Fibroblast of lung (primary cell): ENCODE measurements at places on chromosomes 2 and 18.

DNA sequence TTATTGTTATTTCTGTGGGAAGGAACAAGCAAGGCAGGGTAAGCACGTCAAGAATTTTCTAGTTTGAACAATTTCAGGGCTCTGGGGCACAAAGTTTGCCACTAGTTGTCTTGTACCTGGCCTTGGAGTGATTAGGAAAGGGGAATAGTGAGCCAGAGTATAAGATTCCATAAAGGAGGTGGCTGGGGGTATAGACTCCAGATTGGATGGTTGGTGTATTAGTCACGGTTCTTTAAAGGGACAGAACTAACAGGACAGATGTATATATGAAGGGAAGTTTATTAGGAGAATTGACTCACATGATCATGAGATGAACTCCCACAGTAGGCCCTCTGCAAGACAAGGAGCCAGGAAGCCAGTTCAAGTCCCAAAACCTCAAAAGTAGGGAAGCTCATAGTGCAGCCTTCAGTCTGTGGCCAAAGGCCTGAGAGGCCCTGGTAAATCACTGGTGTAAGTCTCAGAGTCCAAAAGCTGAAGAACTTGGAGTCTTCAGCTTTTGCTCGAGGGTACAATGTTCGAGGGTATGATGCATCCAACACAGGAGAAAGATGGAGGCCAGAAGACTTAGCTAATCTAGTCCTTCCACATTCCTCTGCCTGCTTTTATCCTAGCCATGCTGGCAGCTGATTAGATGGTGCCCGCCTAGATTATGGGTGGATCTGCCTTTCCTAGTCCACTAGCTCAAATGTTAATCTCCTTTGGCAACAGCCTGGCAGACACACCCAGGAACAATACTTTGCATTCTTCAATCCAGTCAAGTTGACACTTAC, 31.5 kb upstream of the PTPRM start:
- no peaks in the 10 kb centered on the region for H3K36me3 ChIP-seq
- no peak overlapping the region for H3K4me3 ChIP-seq
- DNase-seq, result no peak
- H3K27ac ChIP-seq, result no peak overlapping the region
- H3K27me3 ChIP-seq, result no peaks in the 10 kb centered on the region

GRCh38 chr2:182618672-182619079, 97.4 kb upstream of the DNAJC10 start:
- H3K4me1 ChIP-seq, result peaks cover 17% of the 10 kb centered on the region
- H3K27me3 ChIP-seq, result no peaks in the 10 kb centered on the region
- H3K4me3 ChIP-seq, result no peak overlapping the region
- H3K36me3 ChIP-seq, result no peaks in the 10 kb centered on the region
- no peak overlapping the region for H3K27ac ChIP-seq
- peak; percentile 58 for DNase-seq

GRCh38 chr2:224520064-224520463, 65.1 kb downstream of the CUL3 start:
- H3K4me3 ChIP-seq, result no peak overlapping the region
- peak; percentile 81 for DNase-seq
- peaks cover 17% of the 10 kb centered on the region for H3K4me1 ChIP-seq
- peak overlapping the region; percentile 58 for H3K27ac ChIP-seq
- H3K27me3 ChIP-seq, result no peaks in the 10 kb centered on the region
- H3K36me3 ChIP-seq, result no peaks in the 10 kb centered on the region

DNA sequence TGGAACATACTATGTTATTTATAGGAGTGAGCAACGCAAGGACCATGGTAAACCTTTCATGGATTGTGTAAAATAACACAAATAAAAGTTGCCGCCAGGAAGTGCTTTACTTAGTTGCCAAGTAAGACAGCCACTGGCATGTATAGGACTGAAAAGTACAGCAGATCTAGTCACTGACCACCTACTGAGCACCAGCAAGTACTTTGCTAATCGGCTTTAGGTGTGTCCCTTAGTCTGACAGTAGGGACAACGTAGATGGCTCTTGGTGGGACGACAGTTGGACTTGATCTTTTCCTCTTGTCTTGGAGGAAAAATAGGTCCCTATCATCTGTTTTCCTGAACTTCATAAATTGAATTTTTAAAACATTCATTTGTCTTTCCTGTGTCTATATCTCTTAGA, 13.6 kb upstream of the CXXC1 start:
- H3K27ac ChIP-seq, result no peak overlapping the region
- no peak overlapping the region for H3K4me3 ChIP-seq
- no peaks in the 10 kb centered on the region for H3K36me3 ChIP-seq
- no peak for DNase-seq
- H3K27me3 ChIP-seq, result peaks cover 6% of the 10 kb centered on the region
- H3K4me1 ChIP-seq, result no peaks in the 10 kb centered on the region

GRCh38 chr2:207176247-207176646, 10.5 kb upstream of the KLF7 start:
- no peak for DNase-seq
- H3K36me3 ChIP-seq, result no peaks in the 10 kb centered on the region
- H3K4me1 ChIP-seq, result peaks cover 3% of the 10 kb centered on the region
- H3K27me3 ChIP-seq, result no peaks in the 10 kb centered on the region

GRCh38 chr18:52869349-52869923, 529.4 kb downstream of the DCC start:
- no peak overlapping the region for H3K27ac ChIP-seq
- no peak overlapping the region for H3K4me3 ChIP-seq
- H3K36me3 ChIP-seq, result no peaks in the 10 kb centered on the region
- H3K4me1 ChIP-seq, result no peaks in the 10 kb centered on the region

DNA sequence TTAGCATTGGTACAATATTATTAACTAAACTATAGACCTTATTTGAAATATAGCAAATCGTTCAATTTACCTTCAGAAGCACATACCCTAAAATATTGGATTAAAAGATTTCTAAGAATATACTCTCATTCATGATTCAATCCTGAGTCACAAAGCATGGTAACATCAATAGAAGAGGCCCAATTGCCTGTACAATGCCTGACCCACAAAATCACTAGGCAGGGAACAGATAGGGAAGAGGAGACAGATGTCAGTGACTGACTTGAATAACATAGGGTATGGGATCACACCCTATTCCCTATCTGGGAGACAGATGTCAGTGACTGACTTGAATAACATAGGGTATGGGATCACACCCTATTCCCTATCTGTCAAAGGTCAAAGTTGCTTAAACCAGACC, 611.6 kb upstream of the VRK2 start:
- DNase-seq, result peak; percentile 2
- H3K27me3 ChIP-seq, result no peaks in the 10 kb centered on the region
- H3K4me3 ChIP-seq, result no peak overlapping the region
- H3K27ac ChIP-seq, result no peak overlapping the region
- no peaks in the 10 kb centered on the region for H3K4me1 ChIP-seq

GRCh38 chr18:3067722-3068121, 54.8 kb upstream of the LPIN2 start:
- H3K4me3 ChIP-seq, result no peak overlapping the region
- H3K4me1 ChIP-seq, result no peaks in the 10 kb centered on the region
- H3K27ac ChIP-seq, result no peak overlapping the region

GRCh38 chr2:52539026-52539970, 1228.3 kb upstream of the CHAC2 start:
- peak overlapping the region; percentile 34 for H3K27ac ChIP-seq
- H3K36me3 ChIP-seq, result no peaks in the 10 kb centered on the region
- peak; percentile 42 for DNase-seq
- no peak overlapping the region for H3K4me3 ChIP-seq

DNA sequence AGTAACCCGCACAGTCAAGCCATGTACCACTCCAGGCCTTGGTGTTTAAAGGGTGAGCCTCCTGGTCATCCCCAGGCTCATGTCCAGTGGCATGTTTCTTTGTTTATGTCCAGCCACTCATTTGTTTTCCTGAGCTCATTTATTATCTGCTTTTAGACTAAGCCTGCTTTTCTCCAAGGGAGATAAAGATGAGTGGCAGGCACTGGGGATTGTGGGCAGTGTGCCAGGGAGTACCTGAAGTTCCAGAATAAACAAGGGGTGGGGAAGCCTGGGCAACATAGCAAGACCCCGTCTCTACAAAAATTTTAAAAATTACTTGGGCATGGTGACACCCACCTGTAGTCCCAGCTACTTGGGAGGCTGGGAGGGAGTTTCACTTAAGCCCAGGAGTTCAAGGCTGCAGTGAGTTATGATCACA, 1.9 kb downstream of the ANXA4 start:
- H3K27me3 ChIP-seq, result no peaks in the 10 kb centered on the region
- no peak overlapping the region for H3K27ac ChIP-seq
- peaks cover 5% of the 10 kb centered on the region for H3K4me1 ChIP-seq
- no peaks in the 10 kb centered on the region for H3K36me3 ChIP-seq
- no peak overlapping the region for H3K4me3 ChIP-seq
- no peak for DNase-seq

- DNase-seq, result peak; percentile 33
- H3K4me1 ChIP-seq, result peaks cover 11% of the 10 kb centered on the region
- no peak overlapping the region for H3K27ac ChIP-seq
- H3K36me3 ChIP-seq, result no peaks in the 10 kb centered on the region
- no peaks in the 10 kb centered on the region for H3K27me3 ChIP-seq
Measured at GRCh38 chr2:157302492-157303099, 23.0 kb downstream of the ERMN start.

GRCh38 chr18:31702449-31702848, 18.1 kb upstream of the B4GALT6 start:
- no peaks in the 10 kb centered on the region for H3K27me3 ChIP-seq
- no peaks in the 10 kb centered on the region for H3K36me3 ChIP-seq
- no peaks in the 10 kb centered on the region for H3K4me1 ChIP-seq
- H3K4me3 ChIP-seq, result no peak overlapping the region

DNA sequence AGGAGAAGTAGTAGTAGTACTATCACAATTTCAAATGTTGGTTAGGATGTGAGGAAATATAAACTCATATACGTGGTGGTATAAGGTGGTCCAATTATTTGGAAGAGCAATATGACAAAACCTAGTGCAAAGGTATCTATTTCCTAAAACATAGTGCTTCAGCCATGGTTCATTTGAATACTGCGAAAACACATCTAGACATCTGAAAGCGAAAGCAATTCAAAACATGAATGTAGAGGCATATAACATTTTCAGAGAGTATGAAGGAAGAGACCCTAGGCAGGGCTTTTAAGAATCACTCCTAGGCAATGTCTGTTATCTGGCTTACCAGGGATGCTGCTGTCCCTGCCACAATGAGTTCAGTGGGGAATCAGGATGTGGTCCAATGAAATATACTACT, 1085.8 kb downstream of the TDRD15 start:
- no peak for DNase-seq
- H3K36me3 ChIP-seq, result no peaks in the 10 kb centered on the region
- H3K27me3 ChIP-seq, result no peaks in the 10 kb centered on the region
- no peaks in the 10 kb centered on the region for H3K4me1 ChIP-seq
- H3K4me3 ChIP-seq, result no peak overlapping the region

DNA sequence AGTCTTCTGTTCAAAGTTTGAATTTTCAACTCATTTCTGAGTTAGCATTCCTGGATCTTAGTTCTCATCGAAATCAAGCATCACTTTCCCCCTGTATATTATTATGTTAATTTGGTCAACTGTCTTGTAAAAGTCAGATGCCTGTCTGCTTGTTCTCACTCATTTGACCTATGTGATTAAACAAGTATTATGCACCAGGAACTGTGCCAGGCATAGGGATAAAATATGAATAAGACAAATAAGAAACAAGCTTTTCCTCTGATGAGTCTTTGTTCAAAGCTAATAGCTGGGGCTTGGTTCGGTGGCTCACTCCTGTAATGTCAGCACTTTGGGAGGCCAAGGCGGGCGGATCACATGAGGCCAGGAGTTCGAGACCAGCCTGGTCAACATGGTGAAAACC, 19.7 kb upstream of the EMILIN2 start:
- H3K27ac ChIP-seq, result no peak overlapping the region
- peak; percentile 15 for DNase-seq
- no peaks in the 10 kb centered on the region for H3K4me1 ChIP-seq
- H3K4me3 ChIP-seq, result no peak overlapping the region

GRCh38 chr2:241189093-241189855, 797 bp downstream of the ANO7 start:
- no peak overlapping the region for H3K4me3 ChIP-seq
- H3K27ac ChIP-seq, result no peak overlapping the region
- no peaks in the 10 kb centered on the region for H3K4me1 ChIP-seq
- no peaks in the 10 kb centered on the region for H3K36me3 ChIP-seq
- no peaks in the 10 kb centered on the region for H3K27me3 ChIP-seq

- H3K36me3 ChIP-seq, result no peaks in the 10 kb centered on the region
- DNase-seq, result no peak
- no peak overlapping the region for H3K4me3 ChIP-seq
Measured at GRCh38 chr2:49306925-49307324, 152.6 kb upstream of the FSHR start.

- peak; percentile 7 for DNase-seq
- peaks cover 12% of the 10 kb centered on the region for H3K27me3 ChIP-seq
- no peaks in the 10 kb centered on the region for H3K36me3 ChIP-seq
- H3K27ac ChIP-seq, result no peak overlapping the region
Measured at GRCh38 chr2:121237980-121238665, 46.9 kb downstream of the TFCP2L1 start.

DNA sequence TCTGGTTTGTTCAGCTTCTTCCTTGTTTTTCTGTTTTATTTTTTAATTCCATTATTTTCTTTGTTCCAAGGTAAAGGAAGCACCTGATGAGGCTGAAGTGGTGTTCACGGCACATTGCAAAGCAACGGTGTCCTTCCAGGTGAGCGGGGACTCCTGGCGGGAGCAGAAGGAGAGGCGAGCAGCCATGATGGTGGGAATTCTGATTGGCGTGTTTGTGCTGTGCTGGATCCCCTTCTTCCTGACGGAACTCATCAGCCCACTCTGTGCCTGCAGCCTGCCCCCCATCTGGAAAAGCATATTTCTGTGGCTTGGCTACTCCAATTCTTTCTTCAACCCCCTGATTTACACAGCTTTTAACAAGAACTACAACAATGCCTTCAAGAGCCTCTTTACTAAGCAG, 88.4 kb downstream of the DDX18 start:
- no peak for DNase-seq
- no peaks in the 10 kb centered on the region for H3K4me1 ChIP-seq
- no peaks in the 10 kb centered on the region for H3K36me3 ChIP-seq

DNA sequence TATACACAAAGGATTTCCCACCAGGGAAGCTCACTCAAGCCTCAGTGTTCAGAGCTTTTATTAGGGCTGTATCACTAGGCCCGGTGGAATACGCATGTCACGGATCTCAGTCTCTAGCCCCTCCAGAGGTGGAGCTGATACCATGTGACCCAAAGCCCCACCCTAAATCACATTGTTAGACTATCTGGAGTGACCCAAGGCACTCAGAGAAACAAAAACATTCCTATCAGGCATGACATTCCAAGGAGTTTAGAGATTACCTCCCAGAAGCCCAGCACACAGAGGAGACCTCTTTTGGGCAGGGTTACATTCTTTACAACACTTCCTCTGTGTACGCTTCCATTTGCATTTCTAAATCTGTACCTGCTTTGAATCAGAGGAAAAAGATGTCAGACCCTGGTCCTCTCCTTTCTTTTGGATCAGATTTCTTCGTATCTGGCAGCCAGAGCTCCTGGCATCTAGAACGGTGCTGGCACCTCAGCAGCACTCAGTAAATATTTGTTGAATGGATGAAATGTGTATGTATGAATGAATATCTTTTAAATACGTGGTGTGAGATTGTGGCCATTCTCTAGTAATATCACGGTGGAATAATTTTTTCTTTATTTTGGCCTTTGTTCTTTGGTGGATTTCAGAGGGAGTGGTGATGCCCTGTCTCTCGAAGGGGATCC, 37.7 kb upstream of the SMAD2 start:
- peak; percentile 85 for DNase-seq
- no peaks in the 10 kb centered on the region for H3K4me1 ChIP-seq
- no peak overlapping the region for H3K27ac ChIP-seq
- H3K4me3 ChIP-seq, result no peak overlapping the region
- H3K27me3 ChIP-seq, result no peaks in the 10 kb centered on the region

- no peaks in the 10 kb centered on the region for H3K4me1 ChIP-seq
- no peak overlapping the region for H3K27ac ChIP-seq
- H3K27me3 ChIP-seq, result no peaks in the 10 kb centered on the region
- no peaks in the 10 kb centered on the region for H3K36me3 ChIP-seq
- no peak for DNase-seq
- no peak overlapping the region for H3K4me3 ChIP-seq
Measured at GRCh38 chr18:5173646-5174045, 23.4 kb downstream of the AKAIN1 start.
